ENCODE measurements at places on chromosomes 2 and 18.

DNA sequence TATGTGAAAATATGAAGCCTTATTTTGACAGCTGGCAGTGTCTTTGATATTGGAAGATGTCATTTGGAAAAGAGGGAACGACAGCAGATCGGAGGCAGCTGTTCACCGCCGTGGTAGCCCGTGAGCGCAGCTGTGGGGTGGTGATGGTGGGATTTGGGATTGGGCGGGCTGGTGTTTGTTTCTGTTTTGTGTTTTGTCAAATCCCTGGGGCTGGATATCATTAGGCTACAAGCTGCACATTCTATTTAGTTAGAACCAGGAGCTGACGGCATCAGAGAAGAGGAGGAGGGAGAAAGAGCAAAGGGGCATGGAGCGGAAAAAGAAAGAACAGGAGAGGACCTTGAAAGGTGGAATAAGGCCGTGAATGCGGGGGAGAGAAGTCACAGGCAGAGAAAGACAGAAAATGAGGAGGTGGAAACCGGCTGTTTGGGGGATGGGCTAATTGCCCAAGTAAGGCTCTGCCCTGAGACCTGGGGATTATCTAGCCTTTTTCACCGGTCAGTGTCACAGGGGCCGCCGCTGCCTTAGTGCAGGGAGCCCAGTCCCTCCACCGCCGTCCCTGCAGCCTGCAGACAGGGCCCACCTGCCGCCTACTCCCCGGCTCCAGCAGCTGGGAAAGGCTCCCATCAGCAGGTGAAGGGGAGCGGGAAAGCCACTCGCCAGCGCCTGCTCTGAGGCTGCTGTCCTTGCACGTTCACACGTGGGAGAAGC lies 88.0 kb downstream of the ZCCHC2 start:
- DNase-seq: no peak

DNA sequence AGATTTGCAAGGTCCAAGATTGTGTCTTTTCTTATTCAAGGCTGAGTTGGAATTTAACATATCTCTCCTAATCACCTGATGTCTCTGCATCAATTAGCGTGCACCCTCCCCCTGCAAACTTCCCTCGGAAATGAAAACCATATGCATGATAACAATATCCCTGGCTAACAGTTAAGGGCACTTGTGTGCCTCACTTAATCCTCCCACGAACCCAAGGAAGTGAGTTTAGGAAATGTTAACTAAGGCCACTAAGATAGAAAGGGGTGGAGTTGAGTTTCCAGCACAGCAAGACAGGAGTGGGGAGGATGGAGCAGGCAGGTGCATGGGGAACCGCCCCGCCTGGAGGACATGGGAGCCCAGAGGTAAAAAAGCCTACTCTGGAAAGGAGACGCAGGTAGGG lies 52.4 kb upstream of the PTMA start:
- no peak for DNase-seq

DNA sequence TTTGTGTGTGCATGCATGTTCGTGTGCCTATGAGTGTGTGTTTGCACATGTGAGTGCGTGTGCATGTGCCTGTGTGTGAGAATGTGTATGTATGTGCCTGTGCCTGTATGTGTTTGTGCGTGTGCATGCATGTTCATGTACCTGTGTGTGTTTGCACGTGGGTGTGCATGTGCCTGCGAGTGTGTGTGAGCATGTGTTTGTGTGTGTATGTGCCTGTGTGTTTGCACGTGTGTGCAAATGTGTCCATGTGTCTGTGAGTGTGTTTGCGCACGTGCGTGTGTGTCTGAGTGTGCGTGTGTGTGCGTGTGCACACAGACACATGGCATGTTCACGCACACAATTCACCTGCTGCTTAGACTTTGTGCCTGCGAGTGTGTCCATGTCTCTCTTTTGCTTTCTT lies 853.5 kb upstream of the SALL3 start:
- no peak for DNase-seq

- DNase-seq: peak; percentile 22
These were observed 39.9 kb downstream of the NCK2 start for GRCh38 chr2:105784589-105784988.

DNA sequence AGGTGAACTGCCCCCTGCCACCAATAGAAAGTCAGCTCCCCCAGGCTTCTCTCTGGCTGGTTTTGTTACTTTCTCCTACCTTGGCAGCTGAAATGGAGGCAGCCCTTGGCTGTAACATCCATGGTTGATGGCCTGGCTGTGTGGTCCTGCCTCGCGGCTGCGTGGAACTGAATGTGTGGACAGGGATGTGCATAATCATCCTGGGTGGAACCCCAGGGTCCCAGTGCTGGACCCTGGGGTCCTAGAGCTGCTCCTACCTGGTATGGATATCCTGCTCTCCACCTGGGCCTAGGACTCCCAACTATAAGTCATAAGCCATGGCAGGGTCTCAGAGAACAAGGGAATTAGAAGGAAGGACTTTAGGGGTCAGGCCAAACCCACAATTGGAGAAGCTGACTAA lies 93.5 kb downstream of the CAPN13 start:
- DNase-seq: no peak

DNA sequence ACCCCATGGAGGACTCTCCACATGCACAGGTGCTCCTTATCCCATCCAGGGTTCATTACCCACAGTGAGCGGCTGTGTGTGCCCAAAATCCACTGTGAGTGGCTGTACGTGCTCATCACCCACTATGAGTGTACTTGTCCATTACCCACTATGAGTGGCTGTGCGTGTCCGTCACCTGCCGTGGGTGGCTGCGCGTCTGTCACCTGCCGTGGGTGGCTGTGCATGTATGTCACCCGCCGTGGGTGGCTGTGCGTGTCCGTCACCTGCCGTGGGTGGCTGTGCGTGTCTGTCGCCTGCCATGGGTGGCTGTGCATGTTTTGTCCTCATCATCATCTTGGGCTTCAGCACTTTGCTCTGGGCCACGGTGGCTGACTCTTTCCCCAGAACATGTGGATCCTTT lies 78.6 kb upstream of the FN1 start:
- DNase-seq: no peak

GRCh38 chr2:215874418-215874817 lies 138.9 kb downstream of the MREG start:
- DNase-seq: no peak

Data from activated T-cell treated with anti-CD3 and anti-CD28 coated beads, Interleukin-2, amount 50 U/mL, for 24 hours (primary cell).